ENCODE measurements at places on chromosomes 6 and 20.
A peak's percentile ranks its signal among the peaks of the same experiment; 100 is the strongest.

DNA sequence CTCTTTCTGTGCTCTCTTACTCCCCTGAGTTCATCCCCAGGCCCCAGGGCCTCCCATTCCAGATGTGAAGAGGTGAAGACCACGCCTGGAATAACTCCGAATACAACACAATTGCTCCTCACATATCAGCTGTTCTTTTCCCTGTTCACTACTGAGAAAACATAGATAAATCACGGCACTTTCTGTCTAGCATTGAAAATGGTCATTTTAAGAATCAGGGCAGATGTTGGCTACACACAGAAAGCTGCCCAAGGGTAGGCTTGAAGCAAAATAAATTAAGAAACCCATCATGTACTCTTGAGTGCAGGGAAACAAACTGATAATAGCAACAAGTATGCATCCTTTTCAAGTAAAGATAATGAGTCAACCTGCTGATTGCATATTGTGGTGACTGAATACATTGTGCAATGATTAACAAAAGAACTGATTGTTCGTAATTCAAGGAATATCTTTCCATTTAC, 382.5 kb downstream of the PRKN start:
- no peak for DNase-seq

- DNase-seq: no peak
Measured at GRCh38 chr6:146984251-146984924, 219.8 kb upstream of the STXBP5 start.

DNA sequence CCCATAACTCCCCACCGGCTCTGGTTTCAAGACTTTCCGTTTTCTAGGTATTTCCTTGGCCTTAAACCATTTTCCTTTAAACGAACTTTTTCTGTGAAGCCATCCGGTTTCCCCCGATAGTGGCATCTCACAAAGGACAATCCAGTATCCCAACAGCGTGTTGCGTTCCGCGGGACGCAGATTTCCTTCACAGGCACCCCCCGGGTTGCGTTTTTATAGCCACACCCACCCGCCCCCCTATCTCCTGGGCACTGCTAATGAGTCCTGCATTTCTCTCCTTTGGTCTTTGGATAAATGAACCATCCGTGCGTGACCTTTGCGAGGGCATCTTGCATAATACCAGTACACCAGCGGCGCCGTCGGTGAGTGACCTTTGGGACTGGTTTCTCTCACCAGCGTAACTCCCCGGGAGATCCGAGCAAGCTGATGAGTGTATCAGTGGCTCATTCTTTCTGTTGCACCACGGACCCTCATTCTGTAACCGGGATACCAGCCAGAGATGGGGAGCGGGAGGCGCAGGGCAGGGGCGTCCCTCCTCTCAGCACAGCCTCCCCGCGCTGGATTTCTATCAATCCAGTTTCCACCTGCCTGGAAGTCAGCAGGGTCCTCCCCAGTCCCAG, 586 bp upstream of the NQO2 start:
- DNase-seq: no peak

- DNase-seq: no peak
Measured at GRCh38 chr20:63050406-63050805, 43.6 kb upstream of the BHLHE23 start.

DNA sequence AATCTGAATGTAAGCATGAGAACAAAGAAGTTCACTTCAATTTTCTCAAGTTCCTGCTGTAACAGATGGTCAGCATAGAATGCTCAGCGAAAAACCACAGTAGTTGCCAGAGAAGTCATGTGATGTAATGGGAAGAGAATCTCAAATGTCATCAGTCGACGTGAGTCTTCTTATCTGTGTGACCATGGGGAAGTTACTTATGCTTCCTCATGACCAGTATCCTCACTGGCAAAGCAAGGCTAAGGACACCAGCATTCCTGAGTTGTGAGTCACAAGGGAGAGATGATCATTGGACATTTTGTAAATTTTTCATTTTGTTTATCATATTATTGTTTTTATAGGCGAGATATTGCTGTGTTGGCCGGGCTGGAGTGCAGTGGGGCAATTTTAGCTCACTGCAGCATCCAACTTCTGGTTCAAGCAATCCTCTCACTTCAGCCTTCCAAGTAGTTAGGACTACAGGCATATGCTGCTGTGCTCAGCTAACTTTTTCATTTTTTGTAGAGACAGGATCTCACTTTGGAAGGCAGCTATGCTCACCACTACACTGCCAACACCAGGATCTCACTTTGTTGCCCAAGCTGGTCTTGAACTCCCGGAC, 21.9 kb downstream of the SGK1 start:
- no peak for DNase-seq

- DNase-seq: no peak
Measured at GRCh38 chr6:46749731-46750130, 3.0 kb downstream of the ANKRD66 start.

- DNase-seq: no peak
Measured at GRCh38 chr20:23086056-23086566, at the start of gene CD93. CD93 (minus strand) TSS chr20:23086324; CDS start chr20:23086192, 132 bp downstream.

GRCh38 chr20:8002056-8002455, 17.5 kb downstream of the TMX4 start:
- no peak for DNase-seq

DNA sequence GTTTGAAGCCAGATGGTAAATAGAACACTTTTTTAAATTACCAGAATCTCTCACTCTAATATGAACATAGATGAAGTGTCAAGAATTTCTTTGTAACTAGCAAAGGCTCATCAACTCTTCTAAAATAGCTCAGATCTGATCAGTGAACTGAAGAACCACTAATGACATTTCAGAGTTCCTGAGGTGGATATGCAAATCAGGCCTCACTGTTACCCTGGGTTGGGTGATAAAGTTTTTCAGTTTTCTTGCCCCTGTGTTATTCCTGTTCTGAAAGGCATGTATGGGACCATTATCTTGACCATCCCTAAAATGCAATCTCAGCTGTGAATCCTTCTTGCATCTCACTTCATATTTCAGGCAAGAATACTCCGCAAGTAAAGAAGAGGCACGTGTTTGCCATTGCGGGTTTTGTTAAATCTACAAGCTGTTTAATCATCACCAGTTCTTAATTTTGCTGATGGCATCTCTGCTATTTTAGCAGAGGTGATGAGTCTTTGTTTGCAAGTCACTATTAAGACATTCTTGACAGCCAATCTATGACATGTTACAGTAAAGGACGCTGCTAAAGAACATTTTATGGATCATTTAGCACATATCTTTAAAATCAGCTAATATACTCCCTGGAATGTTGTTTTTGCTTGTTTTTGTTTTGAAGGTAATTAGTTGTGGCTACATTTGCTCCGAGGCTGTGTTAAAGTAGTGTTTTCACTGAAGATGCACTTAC, 47.9 kb downstream of the KHDC1L start:
- DNase-seq: no peak

DNA sequence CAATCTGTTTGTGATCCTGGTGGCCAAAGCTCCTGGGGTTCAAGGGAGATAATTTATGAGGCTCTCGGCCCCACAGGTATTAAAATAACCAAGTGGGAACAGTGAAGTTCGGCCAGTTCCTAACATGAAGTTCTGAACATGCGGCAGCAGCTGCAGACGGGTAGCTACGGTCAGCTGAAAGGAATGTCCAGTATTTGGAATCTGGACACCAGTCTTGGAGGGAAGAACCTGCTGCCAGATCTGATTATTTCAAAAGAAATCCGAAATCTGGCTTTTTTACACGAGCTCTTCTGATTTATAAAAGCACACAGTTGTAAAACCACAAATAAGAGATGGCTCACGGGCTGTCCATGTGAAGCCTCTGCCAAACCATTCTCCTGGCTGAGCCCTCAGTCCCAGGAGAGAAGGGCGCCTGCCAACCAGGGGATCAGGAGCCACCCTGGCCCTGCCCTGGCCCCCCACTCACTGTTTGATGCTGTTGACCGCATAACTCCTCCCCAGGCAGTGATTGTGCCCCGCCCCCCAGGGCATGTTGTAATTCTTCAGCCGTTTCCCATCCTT, 28.2 kb upstream of the KCNB1 start:
- DNase-seq: no peak

- no peak for DNase-seq
Measured at GRCh38 chr6:116300566-116300965, 20.8 kb upstream of the TSPYL1 start.

- no peak for DNase-seq
Measured at GRCh38 chr20:37786043-37786442, 92.2 kb downstream of the CTNNBL1 start.

GRCh38 chr6:106631346-106631745, 2.0 kb downstream of the QRSL1 start:
- no peak for DNase-seq

DNA sequence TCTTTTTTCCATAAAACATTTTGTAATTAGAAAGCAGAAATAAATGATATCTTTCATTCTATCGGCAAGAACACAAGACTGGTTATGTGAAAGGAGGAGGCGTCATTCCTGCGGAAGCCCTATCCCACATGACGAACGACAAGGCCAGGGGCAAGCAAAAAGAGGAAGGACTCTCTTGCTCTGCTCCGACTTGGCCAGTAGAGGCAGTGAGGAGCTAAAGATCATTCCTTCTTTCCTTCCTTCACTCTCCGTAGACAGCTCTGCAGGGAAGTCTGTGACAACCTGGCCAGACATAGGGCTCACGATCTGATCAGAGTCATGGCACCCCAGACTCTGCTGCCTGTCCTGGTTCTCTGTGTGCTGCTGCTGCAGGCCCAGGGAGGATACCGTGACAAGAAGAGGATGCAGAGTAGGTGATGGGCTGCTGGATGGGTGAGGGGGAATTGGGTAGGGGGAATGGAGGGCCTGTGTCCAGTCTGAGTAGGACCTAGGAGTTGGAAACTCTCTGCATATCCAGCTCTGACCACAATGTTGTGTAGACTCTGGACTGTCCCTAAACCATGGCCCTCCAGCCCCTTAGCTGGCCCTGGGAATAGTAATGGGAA, at the start of gene WFDC10A:
Gene WFDC10A, plus strand, starts transcription at position 244 of the 605 bp plus-strand sequence. Its CDS starts 75 bp downstream, at position 319.
- DNase-seq: no peak

GRCh38 chr6:341914-342831, 49.4 kb upstream of the IRF4 start:
- DNase-seq: peak; percentile 66

DNA sequence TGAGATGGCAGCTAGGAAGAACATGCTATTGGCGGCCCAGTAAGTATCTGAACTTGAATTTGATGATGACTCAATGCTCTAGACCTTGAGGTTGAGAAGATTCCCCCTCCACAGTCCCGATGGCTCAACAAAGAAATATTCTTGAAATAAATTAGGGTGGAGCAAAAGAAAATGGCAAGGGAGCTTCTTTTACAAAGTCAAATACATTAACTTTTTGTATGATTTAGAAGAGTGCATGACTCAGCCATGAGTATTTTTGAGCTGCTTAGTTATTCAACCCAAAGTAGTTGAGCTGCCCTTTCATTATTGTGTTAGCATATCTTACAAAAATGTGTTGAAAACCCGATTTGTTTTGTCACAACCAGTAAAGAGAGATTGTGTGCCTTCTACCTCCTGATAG, 7.6 kb downstream of the TFAP2C start:
- no peak for DNase-seq

DNA sequence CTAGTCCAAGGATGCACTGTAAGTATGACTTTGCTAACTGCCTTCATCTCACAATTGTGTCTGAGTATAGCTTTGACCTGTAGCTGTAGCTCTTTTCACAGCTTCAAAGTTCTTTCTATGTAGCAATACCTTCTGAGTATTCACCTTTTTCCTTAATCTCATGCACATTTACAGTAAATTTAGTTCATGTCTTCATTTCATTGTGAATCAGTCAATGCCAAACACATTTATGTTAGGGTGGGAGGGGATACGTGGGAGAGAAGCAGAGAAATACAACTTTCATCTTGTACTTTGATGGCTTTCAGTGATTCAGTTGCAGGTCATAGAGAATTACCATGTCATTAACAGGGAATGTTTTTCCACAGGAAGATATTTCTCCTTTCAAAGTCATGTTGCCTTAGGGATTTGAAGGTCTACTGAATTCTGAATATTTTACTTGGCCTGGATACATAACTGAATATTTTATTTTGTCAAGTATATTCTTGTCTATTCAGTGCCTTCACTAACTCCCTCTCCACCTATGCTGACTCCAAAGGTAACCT, 119.2 kb downstream of the TINAG start:
- DNase-seq: no peak

GRCh38 chr20:52830598-52830997, 141.6 kb upstream of the TSHZ2 start:
- no peak for DNase-seq

DNA sequence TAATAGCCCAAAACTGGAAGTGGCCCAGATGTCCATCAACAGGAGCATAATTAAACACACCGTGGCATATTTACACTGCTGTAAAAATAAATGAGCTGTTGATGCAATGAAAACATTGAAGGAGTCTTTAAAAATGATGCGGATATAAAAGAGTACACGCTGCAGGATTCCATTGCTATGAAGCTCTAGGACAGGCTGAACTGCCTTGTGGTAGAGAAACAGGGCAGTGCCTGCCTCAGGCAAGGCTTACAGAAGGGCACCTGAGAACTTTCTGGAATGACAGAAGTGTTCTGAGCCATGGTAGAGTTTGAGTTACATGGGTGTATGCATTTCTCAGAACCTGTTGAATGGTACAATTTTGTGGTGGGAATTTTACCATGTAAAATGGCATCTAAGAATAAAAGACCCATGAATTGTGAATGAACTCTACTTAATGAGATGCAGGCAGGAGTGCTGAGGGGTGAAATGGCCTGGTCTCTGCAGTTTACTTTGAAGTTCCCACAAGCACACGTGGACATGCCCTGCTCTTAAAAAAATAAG, 45.3 kb upstream of the RIN2 start:
- no peak for DNase-seq

DNA sequence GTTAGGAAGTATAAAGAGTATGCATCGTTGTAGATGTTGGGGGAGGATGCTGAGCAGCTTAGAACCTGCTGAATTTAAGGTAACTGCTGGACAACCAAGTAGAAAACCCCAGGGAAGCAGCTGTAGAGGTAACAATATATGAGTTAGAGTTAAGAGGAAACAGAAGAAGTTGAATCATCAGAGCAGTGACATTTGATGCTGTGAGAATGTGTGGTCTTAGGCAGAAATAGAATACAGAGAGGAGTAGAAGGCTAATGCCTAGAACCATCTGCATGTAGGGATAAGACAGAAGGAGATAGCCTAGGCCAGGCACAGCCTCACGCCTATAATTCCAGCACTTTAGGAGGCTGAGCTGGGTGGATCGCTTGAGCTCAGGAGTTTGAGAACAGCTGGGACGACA, 22.6 kb upstream of the DYNLRB1 start:
- no peak for DNase-seq

DNA sequence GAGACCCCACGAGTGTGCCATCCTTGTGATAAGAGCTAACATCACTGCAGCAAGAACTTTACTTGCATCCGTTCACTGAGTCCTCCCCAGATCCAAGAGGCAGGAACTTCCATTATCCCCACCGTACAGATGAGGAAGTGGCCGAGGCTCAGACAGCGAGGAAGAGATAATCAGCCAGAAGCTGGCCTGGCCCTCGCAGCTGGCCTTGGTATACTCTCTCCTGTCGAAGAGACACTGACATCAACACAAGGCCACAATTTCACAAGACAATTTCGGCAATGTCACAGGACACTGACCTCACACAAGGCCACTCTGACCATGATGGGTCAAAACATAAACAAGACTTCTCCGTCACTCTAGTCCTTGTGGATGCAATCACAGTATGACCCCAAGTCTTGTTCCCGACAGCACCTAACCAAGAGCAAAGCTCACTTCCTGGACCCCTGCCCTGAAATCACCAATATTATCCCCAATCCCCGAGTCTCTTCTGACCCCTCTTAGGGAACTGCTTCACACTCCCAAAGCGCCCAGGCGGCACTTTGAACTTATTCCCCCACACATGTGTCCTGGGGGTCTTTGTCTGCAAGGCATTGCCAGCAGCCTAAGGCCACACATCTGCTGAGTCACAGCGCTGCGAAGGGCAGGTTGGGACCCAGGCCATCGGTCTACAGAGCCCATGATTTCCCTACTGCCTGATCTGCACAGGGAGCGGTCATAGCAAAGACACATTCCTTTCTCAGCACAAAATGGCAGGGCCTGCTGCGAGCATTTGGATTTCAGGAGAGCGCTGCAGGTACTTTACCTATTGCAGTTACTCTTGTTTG, 14.8 kb upstream of the VAPB start:
- no peak for DNase-seq

Data from T-helper 2 cell (primary cell).